ENCODE measurements at places on chromosomes 3 and 15.

DNA sequence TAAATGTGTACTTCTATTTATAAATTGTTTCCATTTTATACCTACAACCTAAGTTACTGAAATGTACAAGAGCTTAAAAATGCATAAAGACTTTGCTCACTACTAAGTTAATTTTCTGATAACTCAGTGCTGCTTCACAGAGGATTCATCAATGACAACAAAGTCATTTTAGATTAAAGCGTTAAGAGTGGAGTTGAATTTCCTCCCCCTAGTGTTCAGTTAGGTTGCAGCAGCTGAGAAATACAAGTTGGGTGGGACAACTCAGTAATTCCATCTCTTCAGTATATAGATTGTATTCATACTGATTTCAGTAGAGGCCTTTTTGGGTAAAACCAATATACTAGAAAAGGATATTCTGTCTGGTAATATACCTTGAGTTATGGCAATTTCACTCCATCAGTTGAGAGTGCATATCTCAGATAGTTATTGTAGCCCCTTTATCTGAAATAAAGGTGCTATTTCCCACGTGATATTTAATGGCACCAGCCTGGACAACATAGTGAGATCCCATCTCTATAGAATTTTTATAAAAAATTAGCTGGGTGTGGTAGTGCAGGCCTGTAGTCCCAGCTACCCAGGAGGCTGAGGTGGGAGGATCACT lies 6.9 kb upstream of the RPL35A start:
- no peak for DNase-seq

- no peak for DNase-seq
These were observed 21.5 kb upstream of the GLCE start for GRCh38 chr15:69138963-69139362.

- no peak for DNase-seq
These were observed 413.7 kb upstream of the TBL1XR1 start for GRCh38 chr3:177610686-177611633.

- DNase-seq = no peak
These were observed 12.0 kb upstream of the LMAN1L start for GRCh38 chr15:74800559-74801094.

GRCh38 chr3:23913182-23913581 lies 3.6 kb downstream of the NKIRAS1 start:
- no peak for DNase-seq

GRCh38 chr3:140794507-140794906 lies 116.6 kb downstream of the TRIM42 start:
- DNase-seq = no peak

- DNase-seq = no peak
These were observed 569 bp upstream of the ALDH1A3 start for GRCh38 chr15:100879061-100879463.

- DNase-seq = no peak
These were observed 30.4 kb downstream of the SLC41A3 start for GRCh38 chr3:126053513-126053912.

GRCh38 chr3:97613139-97613538 lies 151.4 kb upstream of the ARL6 start:
- no peak for DNase-seq

- no peak for DNase-seq
These were observed 131.5 kb downstream of the TGFBR2 start for GRCh38 chr3:30737743-30738499.

- no peak for DNase-seq
These were observed 273.7 kb downstream of the PDZRN3 start for GRCh38 chr3:73350996-73351395.

DNA sequence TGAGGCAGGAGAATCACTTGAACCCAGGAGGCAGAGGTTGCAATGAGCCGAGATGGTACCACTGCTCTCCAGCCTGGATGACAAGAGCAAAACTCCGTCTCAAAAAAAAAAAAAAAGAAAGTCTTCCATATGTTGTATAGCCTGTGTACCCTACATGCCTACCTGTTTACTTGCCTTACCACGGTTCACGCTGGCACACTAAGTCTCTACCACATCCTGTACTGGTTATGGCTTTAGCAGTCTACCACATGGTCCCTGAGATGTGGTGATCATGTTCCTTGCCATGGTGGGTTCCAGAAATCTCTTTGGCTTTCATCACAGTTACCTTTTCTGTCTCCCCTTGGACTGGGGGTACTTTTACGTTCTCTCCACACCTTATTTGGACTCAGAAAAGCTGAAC lies 63.8 kb upstream of the TBC1D5 start:
- no peak for DNase-seq

- no peak for DNase-seq
These were observed 114.2 kb downstream of the SMAD6 start for GRCh38 chr15:66816201-66816600.

DNA sequence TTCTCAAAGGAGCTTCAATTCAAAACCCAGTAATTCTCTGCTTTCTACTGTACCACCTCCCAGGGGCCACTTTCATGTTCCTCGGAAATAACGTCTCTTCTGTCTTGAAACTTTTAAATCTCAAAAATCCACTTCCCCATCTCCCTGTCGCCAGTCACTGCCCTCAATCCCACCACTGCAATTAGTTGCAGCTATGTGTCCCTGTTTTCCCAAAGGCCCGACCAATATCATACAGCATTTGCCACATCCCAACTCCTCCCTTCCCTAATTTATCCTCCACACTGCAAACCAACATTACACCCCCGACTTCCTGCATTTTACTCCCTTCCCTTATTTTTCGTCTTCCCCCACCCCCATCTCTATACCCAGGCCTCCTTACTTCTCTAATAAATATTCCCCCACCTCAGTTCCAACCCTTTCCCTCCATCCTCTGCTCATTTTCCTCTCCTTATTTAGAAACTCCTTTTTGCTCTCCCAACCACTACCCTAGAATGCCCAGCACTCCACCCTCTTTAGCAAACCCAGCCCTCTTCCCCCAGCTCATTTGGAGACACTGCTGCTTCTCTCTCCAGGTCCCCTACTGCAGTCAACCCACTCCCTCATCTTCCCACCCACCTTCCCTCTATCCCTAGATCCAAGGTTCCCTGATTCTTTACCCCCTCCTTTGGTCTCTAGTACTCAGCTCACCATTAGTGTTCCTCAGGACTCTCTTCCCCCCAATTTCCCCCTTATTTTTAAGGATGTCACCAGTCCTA lies 1.1 kb downstream of the NPTN start:
- no peak for DNase-seq

GRCh38 chr15:89101302-89102193 lies 13.3 kb downstream of the ABHD2 start:
- peak; percentile 36 for DNase-seq

GRCh38 chr3:32577581-32578556 lies 7.2 kb upstream of the DYNC1LI1 start:
- no peak for DNase-seq

DNA sequence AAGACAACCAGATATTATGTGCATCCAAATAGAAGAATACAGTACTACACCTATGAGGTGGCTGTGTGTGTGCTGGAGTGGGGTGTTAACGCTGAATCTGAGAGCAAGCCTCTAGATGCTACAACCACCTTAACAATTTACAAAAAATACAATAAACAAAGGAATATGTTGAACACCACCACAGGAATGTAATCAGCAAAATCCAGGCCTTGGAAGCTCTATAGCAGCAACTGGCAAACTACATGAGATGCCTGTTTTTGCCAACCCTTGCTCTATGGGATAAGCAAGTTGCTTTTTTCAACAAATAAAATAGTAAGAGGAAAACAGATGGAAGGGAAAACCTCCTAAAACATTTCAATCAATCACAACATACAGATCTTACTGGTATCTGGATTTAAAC lies 23.9 kb downstream of the SLTM start:
- no peak for DNase-seq

GRCh38 chr3:33093847-33094246 lies 3.1 kb downstream of the GLB1 start:
- no peak for DNase-seq

GRCh38 chr3:70064194-70064779 lies 64.8 kb downstream of the SAMMSON start:
- no peak for DNase-seq

GRCh38 chr3:186333256-186333655 lies 28.8 kb downstream of the DGKG start:
- DNase-seq = no peak

GRCh38 chr3:60301142-60301541 lies 950.1 kb downstream of the FHIT start:
- DNase-seq = no peak

DNA sequence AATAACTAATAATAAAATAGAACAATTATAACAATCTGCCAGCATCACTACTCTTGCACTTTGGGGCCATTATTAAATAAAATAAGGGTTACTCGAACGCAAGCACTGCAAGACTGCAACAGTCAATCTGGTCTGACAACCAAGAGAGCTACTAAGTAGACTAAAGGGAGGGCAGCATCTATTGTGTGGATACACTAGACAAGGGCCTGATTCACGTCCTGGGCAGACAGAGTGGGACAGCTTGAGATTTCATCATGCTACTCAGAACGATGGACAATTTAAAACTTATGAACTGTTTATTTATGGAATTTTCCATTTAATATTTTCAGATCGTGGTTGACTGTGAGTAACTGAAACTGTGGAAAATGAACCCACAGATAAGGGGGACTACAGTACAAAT lies 39.5 kb downstream of the TNIK start:
- no peak for DNase-seq
